Activated T-helper 2 cell treated with anti-CD3 and anti-CD28 coated beads, Interferon-gamma antibody, Interleukin-2, Interleukin-4, amounts not matched to agents 10 μg/mL and 5 μg/mL and 100 μg/mL, durations not matched to agents 14 hours and 24 hours and 36 hours (primary cell): ENCODE measurements at places on chromosomes 13 and 19. TPM values are rescaled to one million over a fixed set of nuclear protein-coding genes. Genes with fewer than 3 reads are reported as not detected.

CILP2 gene
- total RNA-seq: 0.14 and 0.21 TPM in 2 replicates

ACTMAP gene
- 13.2 and 14.2 TPM in 2 replicates for total RNA-seq

- DNase-seq: no peak
Observed at GRCh38 chr19:52734331-52734892, 432 bp downstream of the ZNF611 start.

- no peak for DNase-seq
Observed at GRCh38 chr19:33203529-33203928, 9.4 kb downstream of the LRP3 start.

SLC17A7 gene
- total RNA-seq: 0.16 TPM in 1 of 2 replicates, not detected in the other

- no peak for DNase-seq
Observed at GRCh38 chr13:75506018-75506417, 24.0 kb upstream of the TBC1D4 start.

ONECUT3 gene
- not detected in 2 replicates for total RNA-seq

DNA sequence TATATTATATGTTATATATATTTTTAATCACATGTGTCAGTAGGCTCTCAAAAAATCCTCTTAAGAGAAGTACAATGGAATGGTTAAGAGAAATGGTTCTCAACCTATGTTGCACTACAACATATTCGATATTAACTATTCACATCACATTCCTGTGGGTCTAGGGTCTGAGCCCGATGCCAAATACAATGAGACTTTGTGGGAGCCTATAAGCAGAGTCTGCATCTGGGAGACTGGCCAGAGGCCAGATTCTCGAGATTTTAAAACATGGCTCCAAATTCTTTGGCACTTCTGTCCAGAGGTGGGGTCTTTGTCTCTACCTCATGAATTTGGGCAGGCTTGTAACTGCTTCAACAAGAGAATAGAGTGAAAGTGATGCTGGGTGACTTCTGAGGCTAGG, 79.4 kb upstream of the NBEA start:
- no peak for DNase-seq

CBY2 gene
- total RNA-seq: not detected in 2 replicates

DNA sequence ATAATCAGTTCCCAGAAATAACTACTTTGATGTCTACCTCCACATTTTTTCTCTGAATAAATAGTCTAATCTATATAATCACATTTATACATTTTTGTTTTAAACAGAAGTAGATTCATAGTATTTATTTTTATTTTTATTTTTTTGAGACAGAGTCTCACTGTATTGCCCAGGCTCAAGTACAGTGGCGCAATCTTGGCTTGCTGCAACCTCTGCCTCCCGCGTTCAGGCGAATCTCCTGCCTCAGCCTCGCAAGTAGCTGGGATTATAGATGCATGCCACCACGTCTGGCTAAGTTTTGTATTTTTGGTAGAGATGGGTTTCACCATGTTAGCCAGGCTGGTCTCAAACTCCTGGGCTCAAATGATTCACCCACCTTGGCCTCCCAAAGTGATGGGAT, 16.7 kb downstream of the TM9SF2 start:
- DNase-seq: no peak

DNA sequence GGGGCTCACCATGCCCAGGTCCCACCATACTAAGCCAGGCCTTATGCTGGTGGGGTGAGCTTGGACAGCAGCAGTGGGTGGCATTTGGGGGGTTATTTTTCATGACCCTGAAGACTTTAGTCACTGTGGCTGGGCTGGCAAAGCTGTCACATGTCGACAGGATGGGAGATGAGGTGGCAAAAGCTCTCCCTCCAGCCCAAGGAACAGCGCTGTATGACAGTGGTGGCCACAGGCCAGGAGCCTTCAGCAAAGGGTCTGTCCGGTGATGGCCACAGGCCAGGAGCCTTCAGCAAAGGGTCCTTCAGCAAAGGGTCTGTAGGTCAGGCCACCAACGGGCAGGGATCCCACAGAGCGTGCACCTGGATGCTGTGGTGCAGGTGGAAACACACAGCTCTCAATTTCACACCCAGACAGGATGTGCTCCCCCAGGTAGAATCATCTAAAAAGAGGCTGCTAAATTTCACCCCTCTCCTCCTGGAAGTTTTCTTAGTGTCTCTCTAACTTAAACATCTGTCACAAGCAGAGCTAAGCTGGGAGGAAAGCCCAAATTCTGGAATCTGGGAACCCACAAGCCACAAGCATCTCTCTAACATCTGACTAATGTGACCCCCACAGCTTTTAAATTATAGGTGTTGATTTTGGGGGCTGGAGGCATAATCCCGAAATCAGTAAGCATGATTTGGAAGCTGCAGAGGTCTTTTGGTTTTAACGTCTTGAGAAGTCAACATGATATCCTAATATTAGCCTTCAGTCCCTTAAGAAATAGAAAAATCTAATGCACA, 23.0 kb downstream of the COL4A1 start:
- DNase-seq: no peak

DNA sequence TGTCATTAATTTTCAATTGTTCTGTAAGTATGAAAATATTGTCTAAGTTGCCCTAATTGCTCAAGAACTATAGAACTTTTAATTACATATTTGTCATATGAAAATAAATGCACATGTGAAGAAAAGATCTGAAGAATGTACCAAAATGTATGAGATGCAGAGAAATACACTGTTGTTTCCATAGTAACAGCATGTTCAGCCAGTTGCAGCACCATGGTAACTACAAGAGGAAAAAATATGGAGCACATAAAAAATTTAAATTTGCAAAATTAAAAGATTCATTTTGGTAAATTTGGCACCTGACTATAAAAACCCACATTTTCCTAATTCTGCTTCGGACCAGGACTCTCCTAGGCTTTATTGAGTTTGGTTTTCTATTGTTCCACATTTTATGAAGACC, 1170.0 kb upstream of the MIR17HG start:
- DNase-seq: no peak
